ENCODE measurements at places on chromosomes 13 and 19.

- DNase-seq: no peak
These were observed 8.6 kb downstream of the SLC46A3 start for GRCh38 chr13:28710161-28710560.

DNA sequence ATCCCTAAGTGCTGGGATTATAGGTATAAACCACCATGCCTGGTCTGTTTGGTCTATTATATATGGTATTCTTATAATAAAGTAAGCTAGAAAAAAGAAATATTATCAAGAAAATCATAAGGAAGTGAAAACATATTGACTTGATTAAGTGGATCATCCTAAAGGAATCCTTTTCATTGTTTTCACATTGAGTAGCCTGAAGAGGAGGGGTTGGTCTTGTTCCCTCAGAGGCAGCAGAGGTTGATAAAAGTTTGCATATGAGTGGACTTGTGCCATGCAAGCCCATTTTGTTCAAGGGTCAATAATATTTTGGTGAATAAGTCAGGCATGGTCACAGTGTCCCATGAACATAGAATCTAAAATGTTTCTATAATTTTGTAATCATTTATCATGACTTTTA lies 52.7 kb downstream of the ZNF627 start:
- DNase-seq: no peak

DNA sequence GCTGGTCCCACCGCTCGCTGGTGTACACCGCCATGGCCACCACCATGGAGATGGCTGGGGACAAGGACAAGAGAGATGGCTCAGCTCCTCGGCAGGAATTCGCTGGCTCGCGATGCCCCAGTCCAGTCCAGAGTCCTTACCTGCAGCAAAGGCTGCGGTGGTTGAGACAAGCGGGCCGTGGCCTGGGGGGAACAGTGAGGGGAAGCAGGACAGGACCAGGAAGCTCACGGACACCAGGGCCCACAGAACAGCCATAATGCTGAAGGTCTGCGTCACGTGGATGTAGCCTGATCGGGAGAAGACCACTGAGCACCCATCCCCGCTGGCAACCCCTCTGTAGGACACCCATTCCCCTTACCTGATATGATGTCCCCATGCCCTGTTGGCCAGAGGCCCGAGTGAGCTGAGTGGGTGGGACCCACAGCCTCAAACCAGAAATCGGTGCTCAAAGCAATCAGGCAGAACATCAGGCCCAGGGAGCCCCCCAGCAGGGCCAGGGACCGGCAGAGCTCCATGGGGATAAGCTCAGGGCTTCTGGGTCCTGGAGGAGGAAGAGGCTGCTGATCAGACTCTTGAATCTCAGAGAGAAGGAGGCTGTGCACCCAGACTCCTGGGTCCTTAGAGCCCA lies 319 bp downstream of the NKG7 start:
- DNase-seq: no peak

DNA sequence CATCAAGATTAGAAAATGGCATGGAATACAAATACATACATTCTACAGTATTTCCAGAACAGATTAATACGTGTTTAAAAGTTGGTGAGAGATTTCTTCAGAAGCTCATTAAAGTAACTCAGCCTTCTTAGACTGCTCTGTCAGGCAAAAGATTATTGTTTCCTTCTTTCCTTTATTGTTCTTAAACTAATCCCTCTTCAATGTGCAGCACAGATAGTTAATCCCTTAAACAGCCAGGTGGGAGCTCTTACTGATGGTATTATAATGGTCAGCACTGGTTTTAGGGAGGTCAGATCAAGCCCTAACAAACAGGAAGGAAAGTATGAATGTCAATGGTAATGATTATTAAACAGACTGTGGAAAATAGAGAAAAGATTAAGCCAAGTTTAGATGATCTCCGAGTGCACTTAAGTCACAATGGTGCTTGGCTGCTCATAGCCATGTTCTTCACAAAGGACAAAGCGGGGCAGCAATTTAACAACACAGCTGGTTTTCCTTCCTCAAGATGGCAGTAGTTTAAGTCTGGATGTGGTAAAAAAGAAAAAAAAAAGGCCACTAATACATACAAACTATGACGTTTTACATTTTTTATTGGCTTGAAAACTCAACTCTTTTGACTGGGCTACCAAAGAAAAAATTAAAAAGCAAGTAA lies 992.6 kb downstream of the PCDH9 start:
- DNase-seq: no peak

GRCh38 chr13:27860743-27861142 lies 59.1 kb upstream of the PDX1 start:
- no peak for DNase-seq

GRCh38 chr13:24271601-24272451 lies 37.6 kb upstream of the C1QTNF9 start:
- no peak for DNase-seq

- no peak for DNase-seq
These were observed 112.5 kb upstream of the KL start for GRCh38 chr13:32903720-32904119.

GRCh38 chr13:100173203-100173602 lies 84.3 kb downstream of the PCCA start:
- DNase-seq: no peak

- no peak for DNase-seq
These were observed 730.7 kb downstream of the UQCRFS1 start for GRCh38 chr19:28482221-28482620.

DNA sequence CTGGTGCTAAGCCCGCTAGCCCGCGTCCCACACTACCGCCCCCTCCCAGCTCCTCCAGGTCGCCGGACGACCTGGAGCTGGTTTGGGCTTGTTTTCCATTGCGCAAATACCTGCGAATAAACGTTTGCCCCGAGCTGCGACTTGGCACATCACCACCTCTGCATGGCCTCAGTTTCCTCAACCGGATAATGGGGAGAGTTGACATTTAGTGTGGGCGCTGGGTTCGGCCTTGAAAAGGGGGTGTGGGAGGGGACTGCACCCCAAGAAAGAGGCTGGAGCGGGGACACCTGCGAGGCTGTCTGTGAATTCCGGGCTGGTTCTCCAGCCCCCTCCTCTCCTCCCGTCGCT lies 11.0 kb upstream of the JUND start:
- DNase-seq: no peak

DNA sequence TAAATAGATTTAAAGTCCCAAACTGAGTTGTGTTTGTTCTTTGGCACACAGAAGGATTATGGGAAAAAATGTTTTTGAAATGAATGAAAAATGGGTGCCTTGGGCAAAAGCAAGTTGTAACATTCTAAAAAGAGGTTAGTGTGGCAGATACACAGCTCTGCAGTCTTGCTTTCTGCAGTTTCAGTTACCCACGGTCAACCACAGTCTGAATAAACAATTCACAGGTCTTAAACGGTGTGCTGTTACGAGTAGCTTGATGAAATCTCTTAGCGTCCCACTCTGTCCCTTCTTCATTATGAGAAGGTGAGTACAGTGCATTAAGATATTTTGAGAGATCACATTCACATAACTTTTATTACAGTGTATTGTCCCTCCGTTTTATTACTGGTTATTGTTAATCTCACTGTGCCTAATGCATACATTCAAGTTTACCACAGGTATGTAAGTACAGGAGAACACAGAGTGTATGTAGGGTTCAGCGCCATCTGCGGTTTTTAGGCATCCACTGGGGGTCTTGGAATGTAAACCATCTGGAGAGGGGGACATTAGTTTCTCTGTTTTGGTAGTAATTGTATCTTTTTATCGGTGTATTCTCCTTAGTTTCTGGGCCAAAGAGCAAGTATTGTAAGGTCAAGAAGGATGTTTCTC lies 8.1 kb downstream of the FARP1 start:
- no peak for DNase-seq

DNA sequence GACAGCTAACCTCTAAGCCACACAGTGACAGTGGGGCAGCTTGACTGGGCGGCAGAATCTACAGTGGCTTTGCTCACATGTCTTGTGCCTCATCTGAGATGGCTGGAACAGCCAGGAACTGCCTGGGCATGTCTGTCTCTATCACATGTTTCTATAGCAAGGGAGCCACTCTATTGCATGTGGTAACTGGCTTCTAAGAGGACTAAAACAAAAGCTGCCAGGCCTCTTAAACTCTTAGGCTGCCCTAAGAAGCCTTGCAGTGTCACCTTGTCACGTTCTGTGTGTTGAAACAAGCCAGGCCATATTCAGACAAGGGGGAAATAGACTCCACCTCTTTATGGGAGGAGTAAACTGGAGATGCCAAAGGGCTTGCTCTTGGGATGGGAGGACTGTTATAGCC lies 122.9 kb upstream of the MAB21L1 start:
- DNase-seq: no peak

GRCh38 chr13:50422181-50423148 lies 407.2 kb downstream of the KCNRG start:
- no peak for DNase-seq

GRCh38 chr19:11295665-11296245 lies at the start of gene TSPAN16:
Gene TSPAN16 (plus strand): TSS chr19:11296160. CDS start chr19:11296298, 138 bp downstream.
- no peak for DNase-seq

GRCh38 chr13:55234311-55234710 lies 1906.4 kb upstream of the PRR20A start:
- DNase-seq: no peak

DNA sequence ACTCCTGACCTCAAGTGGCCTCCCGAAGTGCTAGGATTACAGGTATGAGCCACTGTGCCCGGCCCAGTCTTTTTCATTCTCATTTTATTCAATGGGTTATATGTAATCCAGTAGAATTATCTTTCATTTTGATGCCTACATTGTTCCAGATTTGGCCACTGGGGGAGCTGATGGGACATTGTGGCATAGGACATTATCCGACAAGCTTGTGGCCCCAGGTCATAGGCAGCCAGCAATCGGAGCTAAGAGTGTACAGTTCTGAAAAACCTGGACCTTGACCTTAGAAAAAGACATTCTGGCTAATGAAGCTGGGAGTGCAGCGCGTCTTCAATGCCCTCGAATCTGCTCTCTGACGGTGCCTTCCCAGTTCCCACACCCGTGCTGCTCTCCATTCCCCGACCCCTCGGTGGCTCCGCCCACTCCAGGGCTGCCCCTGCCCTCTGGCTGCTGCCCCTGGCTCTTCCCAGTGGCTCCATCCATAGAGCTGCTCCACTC lies 108.7 kb downstream of the TEX29 start:
- DNase-seq: no peak

- DNase-seq: no peak
These were observed 711 bp downstream of the CILP2 start for GRCh38 chr19:19538785-19539166.

DNA sequence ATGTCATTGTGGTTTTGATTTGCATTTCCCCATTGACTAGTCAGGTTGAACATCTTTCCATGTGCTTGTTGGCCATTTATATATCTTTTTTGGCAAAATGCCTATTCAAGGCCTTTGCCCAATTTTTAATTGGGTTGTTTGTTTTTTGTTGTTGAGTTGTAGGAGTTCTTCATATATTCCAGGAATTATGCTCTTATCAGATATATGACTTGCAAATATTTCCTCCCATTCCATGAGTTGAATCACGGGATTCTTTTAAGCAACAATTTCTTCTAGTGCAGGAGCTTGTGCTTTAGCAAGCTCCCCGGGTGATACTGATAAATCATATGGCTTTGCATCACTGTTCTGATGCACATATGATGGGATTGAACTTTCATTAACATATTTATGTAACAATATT lies 47.0 kb upstream of the FLT1 start:
- no peak for DNase-seq

GRCh38 chr19:17406046-17406886 lies 836 bp upstream of the BST2 start:
- no peak for DNase-seq

DNA sequence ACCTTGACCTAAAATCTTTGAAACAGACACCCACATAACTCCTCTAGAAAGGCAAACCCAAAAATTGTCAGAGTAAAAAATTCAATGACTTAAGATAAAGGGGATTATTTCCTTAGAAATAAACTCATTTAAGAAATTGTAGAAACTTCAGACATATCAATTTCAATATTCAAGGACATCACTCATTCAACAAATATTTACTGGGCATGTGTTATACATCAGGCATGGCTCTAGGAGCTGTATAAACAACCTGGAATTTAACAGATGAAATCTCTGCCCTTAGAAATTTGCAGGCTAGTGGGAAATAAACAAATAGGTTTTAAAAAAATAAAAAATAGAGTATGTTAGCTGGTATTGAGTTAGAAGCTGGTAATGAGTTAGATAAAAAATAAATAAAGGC lies 84.0 kb upstream of the LSM14A start:
- no peak for DNase-seq

DNA sequence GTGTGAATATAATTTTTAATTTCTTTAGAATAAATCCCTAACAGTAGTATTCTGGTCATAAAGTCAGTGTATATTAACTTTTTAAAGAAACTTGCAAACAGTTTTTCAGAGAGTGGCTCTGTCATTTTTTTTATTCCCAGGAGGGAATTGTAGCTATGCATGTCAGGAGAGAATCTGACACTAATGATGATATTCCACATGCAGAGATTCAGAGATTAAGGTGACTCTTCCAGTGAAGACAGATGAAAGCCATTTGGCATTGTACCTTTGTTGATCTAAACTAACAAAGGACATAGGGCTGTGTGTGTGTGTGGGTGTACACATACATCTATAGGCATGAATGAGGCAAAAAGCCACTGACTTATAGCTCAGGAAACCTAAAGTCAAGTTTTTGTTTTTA lies 99.9 kb downstream of the TNFSF13B start:
- no peak for DNase-seq

DNA sequence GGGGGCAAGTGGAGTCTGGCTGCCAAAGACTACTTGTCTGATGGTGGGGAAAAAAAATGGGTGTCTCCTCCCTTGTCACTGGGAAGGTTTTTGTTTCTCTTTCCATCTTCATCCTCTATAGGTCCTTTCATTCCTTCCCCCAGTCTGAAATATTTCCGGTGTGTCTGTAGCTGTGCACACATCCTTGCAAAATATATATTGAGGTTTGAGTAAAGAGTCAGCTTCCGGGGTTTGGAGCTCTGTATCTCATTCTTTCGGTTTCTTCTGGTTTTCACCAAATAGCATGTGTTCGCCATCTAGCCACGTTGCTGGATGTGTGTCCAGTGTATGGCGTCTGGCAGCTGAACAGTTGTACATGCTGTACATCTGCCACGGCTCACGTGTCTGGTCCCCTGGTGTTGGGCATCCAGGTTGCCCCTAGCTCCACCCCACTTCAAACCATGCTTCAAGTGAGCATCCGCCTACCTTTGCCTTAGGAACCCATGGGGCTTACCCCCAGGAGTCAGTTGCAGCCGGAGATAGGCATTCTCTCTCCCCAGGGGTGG lies 142.2 kb downstream of the SIPA1L3 start:
- DNase-seq: no peak

DNA sequence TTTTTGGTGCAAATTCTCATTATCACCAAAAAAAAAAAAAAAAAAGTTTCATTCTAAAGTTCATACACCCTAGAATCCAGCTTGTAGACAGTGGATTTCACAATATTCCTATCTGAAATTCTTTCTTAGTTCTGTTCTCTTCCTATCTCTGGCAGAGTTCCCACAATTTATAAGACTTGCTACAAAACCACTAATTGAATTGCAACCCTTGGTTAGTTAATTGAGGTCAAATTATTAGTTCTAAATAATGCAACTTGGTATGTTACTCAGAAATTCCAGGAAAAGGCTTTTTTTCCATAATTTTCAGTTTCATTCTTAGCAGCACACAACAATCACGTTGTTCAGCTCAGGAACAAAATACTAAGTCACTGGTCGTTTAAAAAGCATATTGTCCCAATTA lies 58.5 kb downstream of the SPATA13 start:
- DNase-seq: no peak

Data from stimulated activated CD8-positive, alpha-beta memory T cell treated with anti-CD3 and anti-CD28 coated beads, Interleukin-12 subunit alpha, Interleukin-12 subunit beta, amount 100 ng/mL, for 1 hour (primary cell).